Activated CD4-positive, alpha-beta T cell treated with anti-CD3 and anti-CD28 coated beads, Interleukin-2, amount 50 U/mL, for 24 hours (primary cell): ENCODE measurements at places on chromosomes 4 and X.

- no peak for DNase-seq
Observed at GRCh38 chr4:11602606-11603340, 174.1 kb upstream of the HS3ST1 start.

- DNase-seq: no peak
Observed at GRCh38 chr4:95114521-95114920, 356.8 kb downstream of the BMPR1B start.

DNA sequence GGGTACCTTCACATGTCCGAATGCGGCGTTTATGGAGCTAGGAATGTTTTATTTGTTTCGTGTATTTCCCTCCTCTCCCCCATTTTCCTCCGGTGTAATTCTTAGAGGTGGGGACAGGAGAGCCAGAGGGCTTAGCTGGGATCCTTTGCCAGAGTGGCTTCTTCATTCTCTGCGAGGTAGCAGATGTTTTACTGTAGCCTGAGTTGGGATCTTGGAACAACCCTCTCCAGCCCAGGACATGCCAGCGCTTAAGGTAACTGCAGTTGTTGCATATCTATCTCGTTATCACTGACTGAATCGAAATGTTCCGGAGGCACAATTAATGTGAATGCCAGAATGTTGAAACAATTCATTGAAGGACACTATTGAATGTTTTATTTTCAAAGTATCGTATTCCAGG lies 59.0 kb upstream of the DYNLT3 start:
- no peak for DNase-seq

DNA sequence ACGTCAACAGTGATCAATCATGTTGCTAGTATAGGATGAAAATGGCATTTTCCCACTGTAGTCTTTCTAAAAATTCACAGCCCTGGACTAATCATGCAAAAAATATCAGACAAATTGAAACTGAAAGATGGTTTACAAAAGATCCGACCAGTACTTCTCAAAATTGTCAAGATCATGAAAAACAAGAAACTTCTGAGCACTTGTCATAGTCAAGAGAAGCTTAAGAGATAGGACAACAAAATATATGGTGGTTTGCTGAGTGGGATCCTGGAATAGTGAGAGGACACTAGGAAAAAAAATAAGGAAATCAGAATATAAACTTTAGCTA lies 101.1 kb downstream of the NAA11 start:
- DNase-seq: no peak

DNA sequence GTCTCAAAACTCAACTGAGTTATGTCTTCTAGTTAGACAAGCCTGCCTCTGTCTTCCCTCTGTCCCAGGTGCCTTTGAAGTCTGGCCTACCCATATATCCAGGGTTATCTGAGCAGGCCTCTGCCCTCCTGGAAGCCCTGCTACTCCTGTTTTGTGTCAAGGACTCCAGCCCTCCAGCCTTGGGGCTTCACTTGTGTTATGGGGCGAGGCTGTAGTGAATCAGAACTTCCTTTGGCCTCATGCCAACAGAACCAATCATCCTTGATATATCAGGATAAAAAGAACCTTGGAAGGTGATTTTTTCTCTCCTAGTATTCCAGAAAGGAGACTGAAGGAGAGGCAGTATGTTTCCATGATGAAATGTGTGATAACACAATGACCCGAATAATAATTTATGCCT lies 8.9 kb upstream of the ADGRG4 start:
- no peak for DNase-seq
